Hippocampal formation (tissue), 2 donors: ENCODE measurements at places on chromosomes 11 and 22.

GRCh38 chr11:66920978-66921784, 37.0 kb downstream of the PC start:
- peak; percentile 15 for DNase-seq

- no peak for DNase-seq
Measured at GRCh38 chr11:126991596-126991995, 9.0 kb downstream of the KIRREL3 start.

- no peak for DNase-seq
Measured at GRCh38 chr11:3816673-3817072, 8.3 kb downstream of the PGAP2 start.

GRCh38 chr11:9799886-9800285, 136.0 kb downstream of the SWAP70 start:
- DNase-seq, result no peak

- no peak for DNase-seq
Measured at GRCh38 chr11:47904808-47905207, 56.7 kb upstream of the NUP160 start.

DNA sequence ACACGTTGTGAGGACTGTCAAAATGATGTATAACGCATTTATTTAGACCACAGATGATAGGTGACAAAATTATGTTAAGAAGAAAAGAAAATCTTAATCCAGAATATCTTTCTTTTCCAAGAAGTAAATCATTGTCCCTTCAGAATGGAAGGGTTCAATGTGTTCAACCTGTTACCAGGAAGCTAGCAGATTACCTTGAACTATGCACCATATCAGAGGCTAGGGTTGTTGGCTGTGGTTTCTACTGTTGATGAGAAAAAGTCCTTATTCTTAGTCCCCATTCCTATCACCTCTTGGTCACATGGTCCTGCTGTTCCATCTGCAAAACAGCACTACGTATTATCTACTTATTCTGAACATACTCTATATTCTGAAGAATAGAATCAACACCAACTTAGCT, 339.5 kb upstream of the CADM1 start:
- no peak for DNase-seq

DNA sequence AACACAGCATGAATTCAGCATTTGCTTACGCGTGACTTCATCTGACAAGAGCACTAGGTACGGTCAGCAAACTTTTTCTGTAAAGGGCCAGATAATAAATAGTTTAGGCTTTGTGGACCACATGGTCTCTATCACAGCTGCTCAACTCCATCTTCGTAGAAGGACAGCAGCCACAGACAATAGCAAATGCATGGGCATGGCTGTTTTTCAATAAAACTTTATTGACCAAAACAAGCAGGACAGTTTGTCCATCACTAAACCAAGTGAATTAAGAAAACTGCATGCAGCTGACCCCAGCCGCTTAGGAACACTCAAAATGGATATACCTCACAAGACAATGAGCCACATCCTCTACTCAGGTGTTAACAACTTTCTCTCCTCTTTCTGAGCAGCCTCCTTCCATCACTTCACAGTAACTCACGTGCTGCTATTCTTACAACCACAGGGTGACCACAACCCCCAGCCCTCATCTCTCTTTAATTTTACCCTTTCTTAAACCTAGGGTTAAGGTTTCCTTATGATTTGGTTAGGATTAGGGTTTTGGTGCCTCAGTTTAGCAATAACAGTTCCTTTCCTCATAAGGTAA, 22.7 kb upstream of the ARHGAP32 start:
- no peak for DNase-seq

DNA sequence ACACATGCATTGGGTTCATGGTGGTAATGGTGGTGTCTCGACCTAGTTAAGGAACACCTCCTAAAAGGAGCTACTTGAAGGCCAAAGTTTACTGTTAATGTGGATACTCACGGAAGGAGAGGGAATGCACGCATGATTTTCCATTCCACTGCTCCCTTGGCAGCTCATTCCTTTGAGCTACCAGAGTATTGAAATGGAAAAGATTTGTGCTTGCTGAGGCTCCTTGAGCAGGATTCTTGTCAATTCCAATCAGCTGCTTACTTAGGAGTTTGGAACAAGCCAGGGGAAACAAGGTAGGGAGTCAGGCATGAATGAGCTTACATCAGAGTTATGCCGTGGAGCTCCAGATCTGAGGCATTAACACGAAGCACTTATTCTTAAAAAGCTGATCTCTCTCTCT, 108.8 kb downstream of the GRIA4 start:
- no peak for DNase-seq

GRCh38 chr11:11607772-11608171, 14.0 kb downstream of the GALNT18 start:
- no peak for DNase-seq

DNA sequence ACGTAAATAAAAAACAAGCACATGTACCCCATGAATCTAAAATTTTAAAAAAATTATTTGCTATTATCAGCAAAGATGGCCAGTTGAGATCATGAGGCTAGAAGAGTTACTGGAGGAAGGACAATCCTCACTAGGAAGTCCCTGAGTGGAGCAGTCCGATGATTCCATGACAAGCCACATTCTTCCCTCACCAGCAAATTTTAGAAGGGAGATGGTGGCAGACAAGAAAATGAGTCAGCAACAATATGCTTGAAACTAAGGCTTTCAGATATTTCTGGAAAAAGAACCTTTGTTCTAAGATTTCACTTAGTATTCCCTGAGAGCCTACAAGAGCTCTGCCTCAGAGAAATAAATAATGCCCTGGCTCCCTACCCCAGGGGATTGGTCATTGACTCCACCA, 34.9 kb downstream of the P4HA3 start:
- DNase-seq, result no peak

- DNase-seq, result no peak
Measured at GRCh38 chr11:29685361-29685760, 331.5 kb downstream of the KCNA4 start.

GRCh38 chr11:34168642-34169420, 63.4 kb downstream of the NAT10 start:
- no peak for DNase-seq

DNA sequence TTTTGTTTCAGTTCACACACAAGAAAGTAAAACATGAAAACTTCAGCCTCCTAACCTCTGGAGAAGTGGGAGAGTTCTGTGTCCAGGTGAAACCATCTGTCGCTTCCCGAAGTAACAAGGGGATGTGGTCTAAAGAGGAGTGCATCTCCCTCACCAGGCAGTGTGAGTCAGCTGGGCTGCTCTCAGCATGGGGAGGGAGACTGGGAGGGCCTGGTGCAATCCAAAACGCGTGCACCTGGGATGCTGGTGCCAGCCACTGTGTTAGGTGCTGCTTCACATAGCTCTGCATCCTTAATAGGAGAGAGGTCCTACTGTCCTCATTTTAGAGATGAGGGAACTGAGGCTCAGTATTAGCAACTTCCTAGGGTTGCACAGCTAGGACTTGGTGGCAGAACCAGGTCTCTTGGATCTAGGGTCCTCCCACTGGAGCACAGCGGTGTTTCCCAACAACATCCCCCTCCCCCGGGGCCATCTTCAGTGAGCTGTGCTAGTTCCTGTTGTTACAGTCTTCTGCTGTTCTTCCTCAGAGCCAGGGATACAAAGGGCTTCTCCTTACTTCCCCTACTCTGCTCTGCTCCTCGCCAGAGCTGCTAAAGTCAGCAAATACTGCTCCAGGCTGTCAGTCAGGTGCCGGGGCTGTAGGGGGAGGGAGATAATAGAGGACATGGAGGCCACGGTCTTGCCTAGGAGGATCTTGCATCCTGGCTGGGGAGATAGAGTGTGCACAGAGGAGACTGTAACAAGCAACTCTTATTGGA, 8.0 kb downstream of the IL10RA start:
- peak; percentile 36 for DNase-seq

DNA sequence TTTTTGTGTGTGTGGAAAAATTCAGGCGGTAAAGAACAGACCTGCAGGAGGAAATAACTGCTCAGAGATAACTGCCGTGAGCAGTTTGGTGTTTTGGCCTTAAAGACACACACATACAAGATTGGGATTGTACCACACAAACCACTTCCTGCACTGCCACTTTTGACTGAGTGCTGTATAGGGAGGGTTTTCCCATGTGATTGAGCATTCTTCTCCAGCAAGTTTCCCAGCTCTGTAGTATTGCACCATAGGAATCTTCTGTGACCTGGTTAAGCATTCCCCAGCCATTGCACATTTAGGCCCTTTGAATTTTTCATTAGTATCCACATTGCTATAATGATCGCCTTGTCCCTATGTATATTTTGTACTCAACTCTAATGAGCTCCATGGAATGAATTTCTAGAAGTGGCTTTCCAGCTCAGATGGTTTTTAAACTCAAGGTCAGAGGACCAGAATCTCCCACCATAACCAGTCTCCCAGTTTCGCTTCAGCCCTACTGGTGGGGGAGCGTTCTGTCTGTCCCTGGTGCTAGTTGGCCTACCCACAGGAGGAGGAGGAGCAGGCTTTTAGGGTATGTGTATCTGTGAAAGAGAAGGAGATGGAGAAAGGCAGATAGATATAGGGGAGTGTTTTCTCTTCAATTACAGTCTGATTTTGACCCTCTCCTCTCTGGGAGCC, 9.3 kb downstream of the CD82 start:
- DNase-seq, result no peak

DNA sequence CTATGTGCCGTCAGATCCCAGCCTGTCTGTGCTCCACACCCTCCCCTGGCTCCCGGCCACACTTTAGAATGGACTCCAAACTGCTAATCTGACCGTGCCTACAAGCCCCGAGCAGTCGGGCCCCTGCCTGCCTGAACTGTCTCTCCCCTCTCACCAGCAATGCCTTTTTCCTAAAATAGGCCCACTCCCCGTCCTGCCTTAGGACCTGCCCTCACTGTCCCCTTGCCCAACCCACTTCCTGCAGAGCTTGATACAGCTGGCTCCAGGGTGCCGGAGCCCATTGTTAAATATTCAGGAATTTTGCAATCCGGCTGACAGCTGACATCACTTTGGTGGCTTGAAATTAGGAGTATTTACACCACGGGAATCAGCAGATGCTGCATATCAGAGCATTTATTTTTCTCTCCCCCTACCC, 21.4 kb downstream of the MN1 start:
- no peak for DNase-seq
